Epithelial cell of esophagus (primary cell): ENCODE measurements at places on chromosomes 4 and X.

DNA sequence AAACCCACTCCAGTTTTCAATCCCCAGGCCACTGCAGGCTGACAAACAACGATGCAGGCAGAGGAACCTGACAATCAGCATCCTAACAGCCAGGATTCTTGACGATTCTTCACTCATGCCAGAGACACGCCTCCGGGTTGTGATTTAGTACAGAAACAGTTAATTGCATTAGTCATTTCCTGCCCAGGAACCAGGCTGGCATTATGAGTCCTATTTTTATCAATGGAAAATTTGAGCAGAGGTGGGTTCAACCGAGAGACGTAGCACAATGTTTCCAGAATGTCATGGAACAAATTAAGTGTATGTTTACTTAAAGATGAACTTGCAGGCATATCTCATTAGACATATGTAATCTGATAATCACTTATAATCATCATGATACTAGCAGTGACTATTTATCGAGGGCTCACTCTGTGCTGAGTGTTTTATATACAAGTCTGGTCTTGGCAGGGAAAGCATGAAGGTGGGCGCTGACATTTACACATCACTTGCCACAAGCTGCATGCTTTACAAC lies 159.7 kb downstream of the NSUN7 start:
- peak; percentile 91 for DNase-seq

GRCh38 chr4:48071191-48071590 lies 54.6 kb downstream of the NIPAL1 start:
- DNase-seq = peak; percentile 15

DNA sequence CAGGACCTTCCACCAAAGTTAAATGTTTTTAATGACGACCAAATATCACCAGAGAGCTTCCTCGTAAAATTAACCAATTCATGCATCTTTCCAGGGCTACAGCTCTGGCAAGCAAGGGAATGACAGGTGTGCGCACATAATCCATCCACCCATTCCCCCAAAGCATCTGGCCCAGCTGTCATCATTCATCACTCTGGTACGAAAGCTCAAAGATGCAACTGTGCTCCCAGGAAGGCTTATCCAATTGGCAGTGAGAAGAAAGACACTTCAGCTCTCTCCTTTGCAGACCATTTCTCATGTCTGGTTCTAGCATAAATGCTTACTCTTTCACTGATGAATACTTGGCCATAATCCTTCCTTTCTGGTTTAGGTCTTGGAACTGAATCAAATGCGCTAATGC lies 139.2 kb downstream of the NSUN7 start:
- DNase-seq = no peak

GRCh38 chrX:49177338-49177833 lies 5.7 kb downstream of the PLP2 start:
- DNase-seq = peak; percentile 64

- DNase-seq = peak; percentile 80
Measured at GRCh38 chr4:20251796-20252655, at the start of gene SLIT2. Gene SLIT2 (plus strand): TSS chr4:20251905. CDS start chr4:20253816, 1,911 bp downstream.

DNA sequence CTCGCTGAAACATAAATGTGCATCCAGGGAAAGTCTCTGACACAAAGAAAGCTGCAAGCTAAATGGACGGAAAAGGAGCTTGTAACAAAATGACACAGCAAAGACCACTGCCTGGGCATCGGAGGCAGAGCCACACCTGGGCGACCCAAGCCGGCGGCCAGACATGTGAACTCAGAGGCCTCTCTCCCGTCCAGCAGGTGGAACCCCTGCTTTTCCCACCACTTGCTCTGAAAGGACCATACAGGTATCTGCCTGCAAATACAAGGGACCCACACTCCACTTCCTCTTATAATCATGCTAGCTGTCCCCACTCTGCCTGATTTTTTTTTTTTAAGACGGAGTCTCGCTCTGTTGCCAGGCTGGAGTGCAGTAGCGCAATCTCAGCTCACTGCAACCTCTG lies 12.0 kb downstream of the CPLX1 start:
- DNase-seq = no peak

DNA sequence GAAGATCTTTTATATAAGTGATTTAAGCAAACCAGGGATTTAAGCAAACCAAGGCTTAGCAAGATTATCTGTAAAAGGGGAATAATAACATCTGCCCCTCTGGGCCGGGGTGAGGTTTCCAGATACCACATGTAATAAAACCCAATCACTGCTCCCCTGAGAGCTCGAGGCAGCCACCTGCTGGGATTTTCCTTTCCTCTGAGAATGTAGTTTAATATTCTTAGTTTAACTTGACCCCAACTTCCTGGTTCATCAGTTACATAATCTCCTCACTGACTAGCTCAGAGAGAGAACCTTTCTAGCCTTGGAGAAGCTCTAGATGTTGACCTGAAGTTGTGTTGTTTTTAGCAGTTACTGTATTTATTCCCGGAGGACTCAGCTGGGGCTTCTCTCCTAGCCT lies 322.4 kb downstream of the ARHGAP10 start:
- peak; percentile 18 for DNase-seq
